ENCODE measurements at places on chromosomes 6 and 20.

DNA sequence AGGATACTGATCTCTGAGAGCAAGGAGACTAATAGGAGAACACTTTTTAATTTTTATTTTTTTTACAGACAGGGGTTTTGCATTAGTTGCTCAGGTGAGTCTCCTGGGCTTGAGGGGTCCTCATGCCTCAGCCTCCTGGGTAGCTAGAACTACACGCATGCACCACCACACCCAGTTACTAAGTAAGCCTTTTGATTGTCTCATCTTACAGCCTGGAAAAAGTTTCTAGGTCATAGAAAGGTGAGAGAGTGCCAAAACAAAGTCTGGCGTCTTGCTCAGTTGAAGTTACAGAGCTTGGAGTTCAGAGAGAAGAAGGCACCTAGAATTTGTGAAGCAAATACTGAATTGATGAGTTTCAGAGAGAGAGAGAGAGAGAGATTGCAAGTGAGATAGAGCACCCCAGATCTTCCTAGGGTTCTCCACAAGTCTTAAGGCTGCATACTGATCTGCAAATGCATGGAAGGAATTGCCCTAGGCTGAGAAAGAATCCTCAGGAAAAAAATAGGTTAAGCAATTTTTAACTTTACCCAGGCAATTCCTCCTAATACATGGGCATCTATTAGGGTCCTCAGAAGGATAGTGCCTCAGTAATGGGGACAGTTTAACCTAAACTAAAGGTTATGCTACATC is 37.6 kb upstream of the PHIP start:
- DNase-seq, result no peak

- no peak for DNase-seq
Measured at GRCh38 chr6:16998461-16998860, 103.4 kb upstream of the STMND1 start.

DNA sequence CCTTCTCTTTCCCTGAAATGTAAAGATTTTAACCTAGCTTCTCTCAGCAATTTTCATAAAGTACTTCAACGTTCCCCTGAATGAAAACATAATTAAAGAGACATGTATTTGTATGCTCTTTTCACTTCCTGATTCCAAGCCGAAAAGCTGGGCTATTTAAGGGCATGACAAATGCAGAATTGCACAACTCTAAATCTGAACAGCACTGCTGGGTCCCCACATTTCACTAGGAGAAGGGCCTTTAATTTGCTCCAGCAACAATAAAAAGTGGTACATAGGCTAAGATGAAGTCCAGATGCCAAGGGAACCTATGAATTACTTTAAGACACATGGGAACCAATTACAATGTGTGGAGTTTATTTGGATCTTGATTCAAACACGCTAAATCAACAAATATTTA is 42.0 kb downstream of the IRAK1BP1 start:
- no peak for DNase-seq

- DNase-seq, result no peak
Measured at GRCh38 chr6:4615891-4616290, 160.3 kb upstream of the CDYL start.

GRCh38 chr20:36479938-36480337 is 61.4 kb upstream of the MYL9 start:
- no peak for DNase-seq

DNA sequence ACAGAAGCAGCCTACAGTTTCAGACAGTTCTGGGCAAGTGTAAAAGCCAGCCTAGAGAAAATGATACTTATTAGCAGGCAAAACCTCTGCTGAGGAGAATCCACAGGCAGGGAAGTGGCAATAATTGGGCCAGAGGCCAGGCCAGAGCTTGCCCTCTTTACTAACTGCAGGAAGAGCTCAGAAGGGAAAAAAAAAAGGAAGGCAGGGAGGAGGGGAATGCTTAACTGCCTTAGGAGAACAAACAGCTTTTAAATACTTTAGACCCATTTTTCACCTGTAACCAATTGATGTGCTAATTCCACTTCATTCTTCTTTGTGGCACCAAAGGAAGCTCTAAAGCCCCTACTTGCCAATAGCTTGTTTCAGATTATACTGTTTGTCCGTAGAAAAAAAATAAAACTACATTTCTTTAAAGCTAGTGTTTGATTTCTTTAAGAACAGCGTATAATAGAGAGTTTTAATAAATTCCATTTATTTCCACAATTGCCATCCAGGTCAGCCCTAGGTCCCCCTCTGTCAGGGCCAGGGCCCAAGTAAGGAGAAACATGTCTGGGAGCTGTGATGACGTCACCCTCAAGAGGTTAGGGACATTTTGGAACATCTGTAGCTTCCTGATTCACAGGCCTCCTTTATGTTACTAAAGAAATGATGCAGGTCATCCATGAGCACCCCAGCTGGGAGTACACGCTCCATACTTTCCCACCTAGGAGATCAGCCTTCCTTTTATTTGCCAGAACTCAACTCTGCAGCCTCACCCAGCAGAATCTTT is 384.3 kb downstream of the CDC5L start:
- no peak for DNase-seq

DNA sequence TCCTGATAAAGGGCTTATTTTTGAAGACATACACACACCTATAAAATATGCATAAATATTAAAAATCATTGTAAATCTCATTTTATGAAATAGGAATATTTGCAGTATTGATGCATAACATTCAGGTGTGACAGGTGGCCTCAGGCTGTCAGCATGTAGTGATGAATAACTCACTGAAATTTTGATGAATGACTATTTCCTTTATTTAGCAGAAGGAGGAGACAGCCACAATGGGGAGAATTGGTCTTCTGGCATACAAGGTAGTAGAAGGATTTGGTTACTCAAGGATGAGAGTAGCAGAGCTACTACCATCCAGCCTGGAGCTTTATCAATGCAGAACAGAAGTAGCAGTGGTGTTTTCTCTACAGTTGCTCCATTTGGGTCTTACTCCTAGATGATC is 47.2 kb downstream of the RGS17 start:
- no peak for DNase-seq

DNA sequence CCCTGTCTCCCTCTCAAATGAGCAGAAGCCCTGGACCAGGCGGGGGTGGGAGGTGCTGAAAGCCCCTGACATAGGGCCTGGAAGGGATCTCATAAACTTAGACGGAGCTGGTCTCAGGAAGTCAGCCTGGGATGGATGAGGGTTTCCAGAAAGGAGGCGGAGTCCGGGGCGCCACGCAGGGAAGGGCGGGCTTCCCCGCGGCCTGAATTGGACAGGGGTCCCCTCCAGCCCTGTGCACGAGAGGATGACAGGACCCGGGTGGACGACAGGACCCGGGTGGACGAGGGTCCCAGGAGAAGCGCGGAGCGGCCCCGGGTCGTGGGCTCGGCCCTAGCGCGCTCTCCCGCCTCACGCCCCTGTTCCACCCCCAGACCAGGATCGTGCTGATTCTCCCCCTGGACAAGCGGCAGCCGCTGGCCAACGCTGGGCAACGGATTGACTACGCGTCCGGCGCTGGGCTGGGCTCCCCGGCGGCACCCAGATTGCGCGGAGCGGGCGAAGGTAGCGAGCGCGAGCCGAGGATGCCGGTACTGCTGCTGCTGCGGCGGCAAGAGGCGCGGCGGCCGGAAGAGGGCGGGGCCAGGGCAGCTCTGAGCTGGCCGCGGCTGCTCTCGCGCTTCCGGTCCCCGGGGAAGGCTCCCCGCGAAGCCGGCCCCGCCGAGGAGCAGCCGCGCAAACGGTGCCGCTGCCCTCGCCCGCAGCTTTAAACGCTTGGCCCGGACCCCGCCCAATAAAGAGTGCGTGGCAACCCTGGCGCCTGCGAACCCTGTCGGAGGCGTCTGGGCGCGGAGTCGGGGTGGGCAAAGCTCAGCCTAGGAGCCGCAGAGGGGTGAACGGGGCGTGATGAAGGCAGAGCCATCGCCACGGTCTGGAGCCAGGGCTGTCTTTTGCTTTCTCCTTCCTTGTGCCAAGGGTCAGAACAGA is 1.3 kb downstream of the C20orf144 start:
- DNase-seq, result no peak

GRCh38 chr6:106439459-106439858 is 78.9 kb downstream of the CRYBG1 start:
- no peak for DNase-seq

GRCh38 chr20:34511891-34512265 is 4.3 kb upstream of the DYNLRB1 start:
- DNase-seq, result no peak

- DNase-seq, result peak; percentile 14
Measured at GRCh38 chr20:53599378-53599777, 5.7 kb upstream of the ZNF217 start.

DNA sequence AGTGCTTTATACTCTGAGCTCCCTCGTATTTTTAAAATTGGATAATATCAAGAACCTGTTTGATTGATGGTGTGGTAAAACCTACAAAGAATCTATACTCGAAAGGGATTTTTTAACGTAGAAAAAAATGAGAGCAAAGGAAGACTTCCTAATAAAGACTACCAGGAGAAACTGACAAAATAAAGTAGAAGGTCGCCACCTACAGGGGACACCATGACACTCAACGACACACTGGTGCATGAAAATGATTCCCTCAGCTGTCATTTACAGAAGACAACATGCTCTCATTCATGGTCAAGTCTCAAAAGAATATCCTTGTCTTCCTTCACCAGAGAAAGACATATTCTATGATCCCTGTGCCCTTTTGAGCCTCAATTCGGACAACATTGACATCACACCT is 10.1 kb upstream of the NHSL1 start:
- no peak for DNase-seq

DNA sequence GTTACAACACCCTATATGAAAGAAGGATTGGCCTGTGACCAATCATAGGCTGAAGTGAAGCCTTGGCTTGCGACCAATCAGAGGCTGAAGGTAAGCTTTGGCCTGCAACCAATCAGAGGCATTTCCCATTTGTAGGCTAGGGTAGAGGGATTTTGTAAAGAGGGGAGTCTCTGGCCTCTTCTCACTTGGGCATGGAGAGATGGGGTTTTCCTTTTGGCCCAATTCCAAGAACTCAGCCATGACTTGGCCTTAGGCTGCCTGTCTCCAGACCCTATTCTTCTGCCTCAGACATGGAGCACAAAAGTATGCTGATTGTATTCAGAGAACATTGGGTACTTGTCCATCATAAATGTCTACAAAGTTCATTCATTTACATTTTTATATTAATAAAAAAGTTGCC is 308.3 kb downstream of the UTRN start:
- DNase-seq, result no peak

DNA sequence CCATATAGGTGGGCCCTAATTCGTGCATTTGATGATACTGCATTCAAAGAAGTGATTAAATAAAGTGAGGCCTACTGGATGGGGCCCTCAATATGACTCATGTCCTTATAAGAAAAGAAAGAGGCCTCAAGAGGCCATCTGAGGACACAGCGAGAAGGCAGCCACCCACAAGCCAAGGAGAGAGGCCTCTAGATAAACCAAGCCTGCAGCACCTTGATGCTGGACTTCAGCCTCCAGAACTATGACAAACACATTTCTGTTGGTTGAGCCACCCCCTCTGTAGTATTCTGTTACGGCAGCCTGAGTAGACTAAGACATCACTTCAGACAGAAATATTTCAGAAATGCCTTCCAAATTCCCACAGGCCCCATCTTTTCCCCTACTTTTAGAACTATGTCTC is 82.5 kb upstream of the PLEKHG1 start:
- no peak for DNase-seq

- no peak for DNase-seq
Measured at GRCh38 chr6:54151861-54152260, 40.6 kb downstream of the MLIP start.

DNA sequence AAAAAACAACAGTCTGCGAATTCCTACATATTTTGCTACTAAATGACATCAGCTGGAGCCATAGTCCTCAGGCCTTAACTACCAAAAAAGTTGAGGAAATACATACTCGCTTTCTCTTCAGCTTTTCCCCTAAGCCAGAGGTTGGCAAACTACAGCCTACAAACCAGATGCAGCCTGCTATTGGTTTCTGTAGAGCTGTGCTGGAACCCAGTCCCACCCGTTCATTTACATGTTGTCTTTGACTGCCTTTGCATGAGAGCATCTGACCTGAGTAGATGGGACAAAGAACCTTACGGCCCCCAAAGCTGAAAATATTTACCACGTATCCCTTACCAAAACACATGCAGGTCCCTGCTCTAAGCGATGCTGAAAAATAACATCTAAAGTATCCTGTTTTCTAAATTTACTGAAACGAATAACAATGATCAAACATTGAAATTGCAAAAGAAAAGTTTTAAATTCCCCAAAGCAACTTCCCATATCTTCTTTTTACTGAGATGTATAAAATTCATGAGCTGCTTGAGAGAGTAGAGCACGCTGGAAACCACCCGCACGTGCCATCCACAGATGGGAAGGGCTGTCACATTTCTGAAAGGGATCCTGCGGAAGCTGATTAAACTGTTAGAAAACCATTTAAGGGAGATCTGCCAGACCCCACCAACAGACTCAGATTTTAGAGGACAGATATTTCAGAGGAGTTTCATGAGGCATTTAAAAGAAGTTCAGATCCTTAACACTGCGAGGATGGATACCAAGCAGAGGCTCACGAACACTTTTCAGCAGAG is 124.1 kb downstream of the PRKN start:
- no peak for DNase-seq

DNA sequence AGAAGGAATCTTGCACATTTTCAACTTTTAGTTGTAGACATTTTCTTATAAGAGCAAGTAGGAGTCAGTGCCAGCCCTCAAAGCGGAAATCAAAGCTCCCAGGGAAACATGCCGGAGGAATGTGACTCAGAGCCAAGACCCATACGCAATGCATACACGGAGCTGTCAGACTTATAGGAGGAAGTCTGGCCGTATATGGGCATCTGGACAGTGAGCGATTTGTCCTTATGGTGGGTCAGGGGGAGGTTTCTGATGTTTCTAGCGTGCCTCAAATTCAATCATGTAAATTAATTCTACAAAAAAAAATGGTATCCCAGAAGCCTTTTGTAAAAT is 3.6 kb upstream of the CCN2 start:
- no peak for DNase-seq

- DNase-seq, result no peak
Measured at GRCh38 chr6:134523903-134524650, 206.2 kb upstream of the SGK1 start.

- DNase-seq, result no peak
Measured at GRCh38 chr6:5280920-5281319, 19.6 kb downstream of the FARS2 start.

GRCh38 chr6:158817728-158818580 is 1.2 kb downstream of the EZR start:
- DNase-seq, result peak; percentile 95

Measured in lower leg skin (tissue), 4 donors.